Hematopoietic multipotent progenitor cell treated with erythropoietin and hydrocortisone succinate and interleukin-3 and kit ligand, for 4 days (in vitro differentiated cells): ENCODE measurements at places on chromosomes 3 and 15.

- DNase-seq: no peak
These were observed 66.7 kb downstream of the TRANK1 start for GRCh38 chr3:36877930-36878685.

DNA sequence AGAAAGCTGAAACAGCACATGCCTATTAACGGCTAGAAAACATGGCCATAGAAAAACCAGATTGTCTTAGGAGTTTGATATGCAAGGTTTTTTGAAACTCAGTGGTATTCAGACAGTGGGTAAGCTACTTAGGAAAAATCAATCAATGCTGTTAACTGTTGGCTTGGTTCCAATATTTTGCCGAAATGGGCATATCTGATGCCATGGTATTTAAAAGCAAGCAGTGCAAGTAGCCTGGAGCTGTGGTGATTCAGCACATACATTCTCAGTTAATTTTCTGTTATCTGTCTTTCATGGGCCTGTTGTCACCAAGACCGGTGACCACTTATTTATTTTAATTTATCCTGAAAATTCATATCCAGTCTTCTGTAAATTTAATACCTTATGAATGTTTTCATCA is 17.3 kb upstream of the SUCNR1 start:
- no peak for DNase-seq

DNA sequence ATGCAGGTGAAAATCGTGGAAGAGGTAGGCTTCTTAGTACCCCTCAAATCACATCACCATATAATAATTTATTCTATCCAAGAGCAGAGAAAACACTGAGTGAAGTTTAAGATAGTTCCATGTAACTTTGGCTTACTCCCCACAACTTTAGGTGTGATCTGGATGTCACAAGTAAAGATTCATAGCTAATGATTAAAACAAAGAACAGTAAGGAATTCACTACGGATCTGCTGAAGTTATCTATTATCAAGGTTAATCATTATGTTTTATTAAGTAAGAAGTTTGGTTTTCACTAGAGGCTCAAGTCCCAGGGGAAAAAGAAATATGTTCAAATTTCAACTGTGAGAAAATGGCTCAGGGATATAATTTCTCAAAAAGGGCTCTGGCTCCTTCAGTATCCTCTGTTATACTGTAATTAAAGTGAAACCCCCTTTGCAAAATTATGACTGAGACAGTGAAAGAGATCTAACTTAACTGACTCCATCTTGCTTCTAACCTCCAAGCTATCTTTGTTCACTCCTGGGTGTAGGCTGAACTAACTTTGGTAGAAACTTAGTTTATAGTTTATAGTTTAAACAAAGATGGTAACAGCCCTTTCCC is 17.1 kb downstream of the CD80 start:
- no peak for DNase-seq

DNA sequence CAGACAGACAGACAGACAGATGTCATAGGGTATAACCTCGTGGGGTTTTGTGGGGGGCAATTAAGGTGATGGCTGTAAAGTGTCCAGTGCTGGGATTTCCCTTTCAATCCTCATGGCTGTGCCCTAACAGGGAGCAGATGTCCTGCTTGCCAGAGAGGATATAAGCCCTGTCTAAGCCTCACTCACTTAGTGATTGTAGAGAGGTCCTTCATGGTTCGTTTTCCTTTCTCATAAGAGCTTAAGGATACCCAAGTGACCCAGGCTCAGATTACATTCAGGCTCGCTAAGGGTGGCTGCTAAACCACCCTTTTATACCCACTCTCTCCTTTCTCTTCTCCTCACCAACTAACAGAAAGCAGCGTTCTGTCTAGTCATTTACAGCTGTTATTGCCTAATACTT is 19.2 kb downstream of the LYSMD2 start:
- DNase-seq: no peak

- peak; percentile 14 for DNase-seq
These were observed 8.5 kb upstream of the BDH1 start for GRCh38 chr3:197564097-197564843.

DNA sequence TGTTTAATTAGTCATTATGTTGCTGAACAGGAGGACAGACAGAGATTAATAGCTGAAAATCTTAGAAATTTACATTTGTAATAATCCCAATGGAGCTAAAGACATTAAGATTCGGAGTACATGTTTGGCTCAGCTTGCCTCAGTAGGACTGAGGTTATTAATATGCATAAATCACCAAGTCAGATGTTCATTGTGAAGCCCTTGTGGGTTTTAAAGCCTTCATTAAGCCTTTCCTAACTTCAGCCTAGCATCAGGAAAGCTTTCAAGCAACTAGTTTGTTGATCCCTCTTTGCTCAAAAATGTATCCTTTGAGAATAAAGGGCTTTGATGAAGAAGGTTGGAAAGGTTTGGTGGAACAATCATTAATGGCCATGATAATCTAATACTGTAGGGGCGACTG is 178.2 kb upstream of the CGNL1 start:
- no peak for DNase-seq

DNA sequence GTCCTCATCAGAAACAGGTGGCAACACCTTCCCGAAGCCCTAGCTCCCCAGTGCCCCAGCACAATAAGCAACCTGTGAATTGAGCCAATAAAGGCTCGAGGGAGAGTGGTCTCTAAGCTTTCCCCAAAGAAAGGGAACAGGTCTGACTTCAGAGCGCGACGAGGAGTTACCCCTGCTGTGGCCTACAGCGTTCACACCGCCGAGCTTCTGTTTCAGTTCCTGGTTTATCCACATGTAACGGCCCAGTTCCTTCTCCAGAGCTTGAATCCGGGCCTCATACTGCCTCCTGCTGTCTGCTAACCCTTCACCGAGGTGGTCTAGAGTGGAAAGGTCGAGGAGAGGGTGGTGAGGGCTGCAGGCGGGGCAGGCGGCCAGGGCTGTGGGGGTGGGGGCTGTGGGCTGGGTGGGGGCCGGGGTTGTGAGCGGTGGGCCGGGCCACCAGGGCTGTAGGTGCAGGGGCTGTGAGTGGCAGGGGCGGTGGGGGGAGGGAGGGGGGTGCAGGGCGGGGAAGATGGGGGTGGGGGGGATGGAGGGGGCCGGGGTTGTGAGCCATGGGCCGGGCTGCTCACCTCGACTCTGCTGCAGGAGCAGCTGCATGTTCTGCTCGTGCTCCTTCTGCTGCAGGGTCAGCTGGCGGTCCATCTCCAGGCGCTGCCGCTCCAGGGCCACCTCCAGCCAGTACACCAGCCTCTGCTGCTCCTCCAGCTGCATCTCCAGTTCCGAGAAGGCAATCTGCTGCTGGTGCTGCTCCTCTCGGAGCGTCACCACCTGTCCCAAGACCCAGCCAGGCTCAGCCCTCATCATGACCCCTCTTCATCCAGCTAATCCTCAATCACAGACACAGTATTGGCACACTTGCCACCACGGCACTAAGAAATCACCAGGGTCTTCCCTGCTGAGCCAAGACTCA is 26.2 kb downstream of the KIF7 start:
- no peak for DNase-seq

- no peak for DNase-seq
These were observed 419.9 kb upstream of the RARB start for GRCh38 chr3:25007974-25008658.

DNA sequence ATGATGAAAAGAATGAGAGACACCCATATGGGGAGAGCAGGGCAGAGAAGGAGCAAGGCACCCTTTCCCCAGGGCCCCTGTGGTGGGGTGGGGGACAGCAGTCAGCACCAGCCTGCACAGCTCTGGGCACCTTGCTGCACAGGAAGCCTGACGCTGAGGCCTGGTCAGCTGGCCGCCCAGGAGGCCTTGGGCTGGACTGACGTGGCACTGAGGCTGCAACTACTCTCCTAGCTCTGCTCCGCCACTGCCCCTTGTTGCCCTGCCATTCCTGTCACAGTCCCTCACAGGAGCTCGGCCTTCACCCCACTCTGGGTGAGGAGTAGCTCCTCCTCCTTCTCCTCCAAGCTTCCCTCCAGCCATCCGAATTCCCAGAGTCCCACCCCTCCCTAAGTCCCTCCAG is 99.7 kb downstream of the CPN2 start:
- DNase-seq: no peak

DNA sequence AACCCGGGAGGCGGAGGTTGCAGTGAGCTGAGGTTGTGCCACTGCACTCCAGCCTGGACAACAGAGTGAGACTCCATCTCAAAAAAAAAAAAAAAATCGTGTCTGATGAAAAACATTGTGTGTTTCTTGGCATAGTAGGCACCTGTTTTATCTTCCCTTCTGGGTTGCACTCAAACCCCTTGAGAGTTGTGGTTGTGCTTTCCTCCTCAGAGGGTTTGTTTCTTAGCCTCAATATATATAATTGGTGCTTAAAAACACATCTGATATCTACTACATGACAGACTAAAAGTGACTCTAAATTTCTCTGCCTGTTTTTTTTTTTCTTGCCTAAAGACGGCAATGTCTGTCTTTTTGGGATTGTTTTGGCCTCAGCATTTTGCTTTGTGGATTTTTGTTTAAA is 7.6 kb downstream of the NR1D2 start:
- no peak for DNase-seq

DNA sequence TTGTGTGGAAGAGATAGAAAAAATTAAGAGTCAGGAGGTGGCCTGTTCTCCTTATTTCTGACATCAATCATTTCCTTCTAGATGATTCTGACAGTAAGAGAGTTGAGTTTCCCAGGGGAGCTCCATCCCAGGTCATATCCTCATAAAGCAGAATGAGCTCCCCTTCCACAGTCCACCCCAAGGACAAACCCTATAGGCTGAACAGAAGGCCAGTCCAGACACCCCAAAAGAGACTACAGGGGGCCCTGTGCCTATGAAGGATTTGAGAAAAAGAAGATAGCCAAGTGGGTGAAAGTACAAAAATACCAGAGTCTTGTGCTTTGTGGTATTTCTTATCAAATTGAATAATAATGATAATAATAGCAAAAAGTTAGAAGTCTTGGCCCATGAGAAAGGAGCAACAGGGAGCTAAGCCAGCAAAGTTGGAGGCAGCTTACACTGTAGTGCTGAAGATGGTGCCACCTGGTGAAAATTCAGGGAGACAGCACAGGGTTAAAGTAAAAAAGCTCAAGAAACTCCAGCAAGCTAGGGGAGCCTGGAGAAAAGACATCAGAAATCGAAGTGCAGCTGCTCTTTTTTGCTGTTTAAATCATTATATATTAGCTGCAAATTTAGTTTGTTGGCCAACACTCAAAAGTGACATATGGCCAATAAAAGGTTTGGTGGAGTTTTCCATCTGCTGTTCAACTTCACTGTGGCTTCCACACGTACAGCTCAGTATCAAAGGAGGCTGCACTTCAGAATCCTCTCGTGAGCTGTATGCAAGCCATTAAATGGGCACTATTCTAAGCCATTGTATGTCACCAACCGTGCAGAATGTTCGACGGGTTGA is 35.8 kb upstream of the SLC24A5 start:
- peak; percentile 49 for DNase-seq

- DNase-seq: no peak
These were observed 354.7 kb downstream of the MCTP2 start for GRCh38 chr15:94586099-94586498.

- no peak for DNase-seq
These were observed 5.8 kb upstream of the IQSEC1 start for GRCh38 chr3:13079051-13079450.

DNA sequence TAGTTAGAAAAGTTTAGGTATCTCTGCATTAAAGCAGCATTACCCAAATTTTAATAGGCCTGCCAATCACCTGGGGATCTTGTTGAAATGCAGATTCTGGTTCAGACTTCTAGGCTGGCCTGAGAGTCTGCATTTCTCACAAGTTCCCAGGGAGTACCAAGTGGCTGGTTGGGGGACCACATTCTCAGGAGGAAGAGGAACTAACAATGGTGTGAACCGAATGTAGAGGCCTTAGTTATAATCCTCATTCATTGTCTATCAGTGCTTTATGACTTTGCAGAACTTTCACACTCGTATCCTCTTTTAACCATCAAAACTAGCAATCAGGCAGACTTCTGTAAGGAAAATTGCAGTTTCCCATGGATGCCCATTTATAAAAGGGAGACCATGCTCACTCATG is 38.2 kb upstream of the UBE2E1 start:
- DNase-seq: no peak

GRCh38 chr15:38698254-38698653 is 133.6 kb upstream of the RASGRP1 start:
- DNase-seq: peak; percentile 36

DNA sequence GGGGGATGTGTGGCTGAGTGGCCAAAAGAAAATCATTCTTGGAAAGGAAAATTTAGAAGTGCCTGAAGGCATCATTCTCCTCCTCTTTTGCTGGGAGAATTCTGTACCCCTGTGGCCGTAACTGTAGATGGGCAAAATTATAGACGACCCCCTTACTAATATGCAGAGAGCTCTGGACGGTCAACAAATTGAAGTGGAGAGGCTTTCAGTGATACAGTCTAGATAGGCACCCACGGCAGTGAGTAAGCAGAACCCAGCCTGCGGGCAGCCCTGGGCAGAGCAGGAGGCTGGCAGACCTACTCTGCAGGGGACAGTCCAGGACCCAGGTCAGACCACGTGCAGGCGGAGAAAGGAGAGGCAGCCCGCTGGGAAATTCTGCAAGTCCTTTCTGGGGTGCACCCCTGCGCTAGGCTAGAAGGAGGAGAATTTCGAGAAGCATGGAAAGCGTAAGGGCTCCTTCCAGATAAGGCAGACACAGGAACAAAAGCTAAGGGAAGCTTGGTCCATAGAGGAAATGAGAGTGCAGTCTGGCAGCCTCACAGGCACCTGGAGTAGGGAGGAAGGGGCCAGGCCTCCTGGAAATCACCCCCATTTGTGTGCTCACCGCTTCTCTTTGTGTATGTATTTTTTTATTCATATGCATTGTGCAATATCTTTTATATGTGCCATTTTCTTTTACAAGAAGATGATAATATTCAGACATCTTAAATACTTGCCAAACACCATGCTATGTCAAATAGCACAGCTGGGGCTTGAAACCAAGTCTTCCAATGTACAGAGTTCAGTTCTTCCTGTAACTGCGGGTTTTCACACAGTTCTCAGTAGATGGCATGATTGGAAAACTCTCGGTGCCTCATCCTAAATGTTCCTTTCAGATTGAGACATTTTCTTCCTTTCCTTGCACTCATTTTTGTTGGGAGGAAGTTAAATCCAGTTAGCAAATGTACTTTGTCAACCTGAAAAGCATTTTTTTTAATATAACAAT is 40.2 kb downstream of the LRRK1 start:
- DNase-seq: peak; percentile 31

- DNase-seq: peak; percentile 91
These were observed 90.2 kb upstream of the LMOD3 start for GRCh38 chr3:69212411-69213160.

GRCh38 chr3:64140651-64141050 is 84.6 kb downstream of the PRICKLE2 start:
- DNase-seq: no peak

GRCh38 chr3:20668411-20668810 is 482.4 kb upstream of the SGO1 start:
- peak; percentile 1 for DNase-seq

- DNase-seq: no peak
These were observed 2.9 kb upstream of the MANF start for GRCh38 chr3:51382076-51382745.
